ENCODE measurements at places on chromosomes 4 and X.

- DNase-seq, result peak; percentile 57
Observed at GRCh38 chr4:170047771-170048354, 21.7 kb upstream of the MFAP3L start.

- no peak for DNase-seq
Observed at GRCh38 chr4:147625733-147626132, 8.5 kb downstream of the TMEM184C start.

- no peak for DNase-seq
Observed at GRCh38 chrX:49292400-49293362, 10.8 kb upstream of the GAGE10 start.

DNA sequence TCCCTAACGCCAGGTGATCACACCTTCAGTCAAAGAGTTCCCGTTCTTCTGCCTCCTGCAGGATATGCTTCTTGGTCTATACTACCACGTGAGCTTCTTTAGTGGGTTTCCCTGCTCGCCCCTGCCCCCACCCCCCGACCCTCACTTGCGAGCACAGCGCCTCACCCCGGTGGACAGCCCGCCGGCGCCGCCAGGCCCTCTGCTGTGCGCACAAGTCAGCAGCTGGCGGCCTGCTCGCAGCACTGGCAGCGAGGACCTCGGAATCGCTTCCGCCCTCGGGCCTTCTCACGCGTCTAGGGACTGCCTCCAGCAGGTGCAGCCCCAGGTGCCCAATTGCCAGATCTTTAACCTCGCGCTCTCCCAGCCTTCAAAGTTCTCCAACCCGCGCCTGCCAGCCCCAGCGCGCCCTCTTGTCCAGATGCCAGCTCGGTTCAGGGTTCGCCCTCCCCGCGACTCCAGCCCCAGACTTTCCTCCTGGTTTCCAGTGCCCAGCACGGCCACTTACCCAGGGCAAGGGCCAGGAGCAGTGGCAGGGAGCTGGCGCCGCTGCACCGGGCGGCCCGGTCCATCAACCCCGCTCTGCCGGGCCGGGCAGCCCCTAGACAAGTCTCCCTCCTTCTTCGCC lies 454 bp downstream of the BTC start:
- DNase-seq, result peak; percentile 47

DNA sequence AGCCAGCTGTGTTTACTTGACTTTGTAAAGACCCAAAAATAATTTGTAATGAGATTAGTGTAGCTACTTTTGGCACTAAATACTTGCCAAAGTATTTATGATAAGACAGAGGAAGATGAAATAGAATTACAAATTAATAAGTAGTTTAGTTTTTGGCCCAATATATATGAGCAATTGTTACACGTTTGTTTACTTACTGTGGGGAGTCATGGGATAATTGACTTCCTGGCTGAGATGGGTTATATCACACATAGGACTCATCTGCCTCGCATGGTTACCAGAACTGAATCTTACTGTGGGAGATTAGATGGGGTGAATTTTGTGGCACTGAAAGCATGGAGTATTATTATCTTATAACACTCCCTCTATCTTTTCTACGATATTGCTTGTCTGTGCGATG lies 66.6 kb downstream of the INTS12 start:
- no peak for DNase-seq

DNA sequence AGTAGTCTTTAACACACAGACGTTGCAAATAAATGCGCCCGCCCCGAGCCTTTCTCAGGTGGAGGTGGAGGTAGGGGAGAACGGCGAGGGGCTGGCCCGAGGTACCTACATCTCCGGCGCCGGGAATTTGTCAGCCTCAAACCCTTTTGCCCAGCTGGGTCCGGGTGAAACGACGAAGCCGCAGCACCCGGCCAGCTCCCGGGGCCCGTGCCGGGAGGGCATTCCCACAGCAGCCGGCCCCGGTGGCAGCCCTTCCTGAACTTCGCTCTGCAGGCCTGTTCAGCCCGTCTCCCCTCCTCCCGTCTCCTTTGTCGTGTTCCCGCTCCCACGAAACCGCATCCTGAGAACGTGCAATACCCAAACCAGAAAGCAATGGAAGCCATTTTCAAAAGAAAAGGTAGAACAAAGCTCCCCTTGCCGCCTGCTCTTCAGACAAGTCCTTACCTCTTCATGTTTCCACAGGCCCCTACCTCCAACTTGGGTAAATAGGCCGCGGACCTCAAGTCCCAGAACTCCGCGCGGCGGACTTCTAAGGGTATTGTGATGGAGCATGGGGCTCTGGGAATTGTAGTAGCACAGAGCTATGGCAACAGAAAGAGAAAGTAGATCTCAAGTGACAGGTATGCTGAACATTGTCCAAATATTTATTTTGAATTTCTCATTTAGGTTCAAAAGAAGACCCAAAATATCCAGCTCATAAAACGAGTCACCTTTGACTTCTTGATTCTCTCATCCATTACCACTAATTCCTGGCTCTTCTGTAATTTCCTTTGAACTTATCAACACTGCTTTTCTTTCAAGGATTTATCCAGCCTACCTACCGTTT lies at the start of gene RBM41:
TSS of gene RBM41 (minus strand) at position 501 of the 826 bp plus-strand sequence. CDS start at position 452, 49 bp downstream.
- DNase-seq, result peak; percentile 54

DNA sequence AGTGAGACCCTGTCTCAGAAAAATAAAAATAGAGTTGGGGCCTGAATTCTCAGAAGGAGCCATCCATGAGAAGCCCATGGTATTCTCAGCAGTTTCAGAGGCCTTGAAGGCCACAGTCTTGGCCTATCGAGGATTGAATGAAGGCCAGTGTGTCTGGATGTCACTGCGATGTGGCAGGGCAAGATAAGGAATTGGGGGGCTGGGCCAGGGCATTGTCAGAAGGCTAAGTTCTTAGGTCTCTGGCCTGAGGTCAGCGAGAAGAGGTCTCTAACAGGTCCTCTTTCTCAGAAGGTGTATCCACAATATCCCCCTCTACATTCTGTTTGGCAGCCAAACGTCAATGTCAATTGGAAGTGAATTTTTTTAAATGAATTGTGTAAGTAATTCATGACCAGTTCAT lies 5.7 kb downstream of the ZNF275 start:
- DNase-seq, result no peak
